Activated CD4-positive, alpha-beta memory T cell treated with anti-CD3 and anti-CD28 coated beads for 36 hours (primary cell): ENCODE measurements at places on chromosomes 2 and 18.

DNA sequence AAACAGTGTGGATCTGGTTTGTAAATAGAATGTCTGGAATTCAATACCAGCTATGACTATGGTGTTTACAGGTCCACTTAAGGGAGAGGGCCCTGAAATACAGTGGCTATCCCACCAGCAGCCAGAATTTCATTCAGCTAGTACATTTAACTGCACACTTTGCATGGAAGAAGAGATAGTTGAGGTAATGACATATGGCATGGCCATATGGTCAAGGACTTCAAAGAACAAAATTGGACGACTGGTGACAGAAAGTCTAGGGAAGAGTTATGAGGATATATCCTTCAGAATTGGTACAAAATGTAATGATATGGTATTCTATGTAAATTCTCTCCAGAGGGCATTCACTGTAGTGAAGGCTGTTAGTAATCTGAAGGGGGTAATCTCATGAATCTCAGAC, 105.0 kb downstream of the IKZF2 start:
- no peak for DNase-seq

- no peak for DNase-seq
These were observed 46.3 kb upstream of the DARS1 start for GRCh38 chr2:136031711-136032110.

GRCh38 chr18:47606526-47606925, 323.9 kb downstream of the SMAD2 start:
- DNase-seq = no peak

- DNase-seq = peak; percentile 27
These were observed 75.7 kb downstream of the TTC21B start for GRCh38 chr2:165877565-165878550.

GRCh38 chr2:133484106-133484505, 84.2 kb downstream of the NCKAP5 start:
- DNase-seq = no peak

- DNase-seq = no peak
These were observed 230.8 kb upstream of the CHAC2 start for GRCh38 chr2:53536583-53537361.

- DNase-seq = no peak
These were observed 33.3 kb upstream of the PAX3 start for GRCh38 chr2:222332116-222332515.

DNA sequence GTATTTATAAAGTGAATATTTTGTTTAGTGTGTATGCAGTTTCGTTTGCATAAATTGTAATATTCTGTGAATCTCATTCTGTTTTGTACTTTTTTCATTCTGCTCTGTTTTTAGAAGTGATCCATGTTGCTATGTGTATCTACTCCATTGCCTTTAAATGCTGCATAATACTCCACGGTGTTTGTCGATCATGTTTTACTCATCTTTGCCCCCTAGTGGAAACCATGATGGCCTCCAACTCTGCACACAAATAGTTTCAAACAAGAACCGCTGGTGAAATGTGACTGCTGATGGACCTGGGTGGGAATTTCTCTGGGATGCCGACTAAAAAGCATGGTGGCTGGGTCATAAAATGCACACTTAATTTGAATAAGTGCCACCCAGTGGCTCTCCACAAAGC, 32.0 kb upstream of the SKOR2 start:
- no peak for DNase-seq

DNA sequence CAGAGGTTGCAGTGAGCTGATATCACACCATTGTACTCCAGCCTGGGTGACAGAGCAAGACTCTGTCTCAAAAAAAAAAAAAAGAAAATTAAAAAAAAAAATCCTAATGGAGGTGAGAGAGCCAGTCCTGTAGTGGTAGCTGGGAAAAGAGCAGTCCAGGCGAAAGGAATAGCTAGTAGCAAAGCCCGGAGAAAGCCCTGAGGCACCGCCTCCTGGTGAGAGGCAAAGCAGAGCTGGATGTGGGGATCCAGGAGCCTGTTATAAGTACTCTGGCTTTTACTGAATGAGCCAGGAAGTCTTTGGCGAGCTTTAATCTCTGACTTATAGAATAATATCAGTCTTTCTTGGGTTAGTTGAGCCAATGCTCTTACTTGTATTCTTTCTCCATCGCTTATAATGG, 6.6 kb upstream of the KLHL23 start:
- no peak for DNase-seq

DNA sequence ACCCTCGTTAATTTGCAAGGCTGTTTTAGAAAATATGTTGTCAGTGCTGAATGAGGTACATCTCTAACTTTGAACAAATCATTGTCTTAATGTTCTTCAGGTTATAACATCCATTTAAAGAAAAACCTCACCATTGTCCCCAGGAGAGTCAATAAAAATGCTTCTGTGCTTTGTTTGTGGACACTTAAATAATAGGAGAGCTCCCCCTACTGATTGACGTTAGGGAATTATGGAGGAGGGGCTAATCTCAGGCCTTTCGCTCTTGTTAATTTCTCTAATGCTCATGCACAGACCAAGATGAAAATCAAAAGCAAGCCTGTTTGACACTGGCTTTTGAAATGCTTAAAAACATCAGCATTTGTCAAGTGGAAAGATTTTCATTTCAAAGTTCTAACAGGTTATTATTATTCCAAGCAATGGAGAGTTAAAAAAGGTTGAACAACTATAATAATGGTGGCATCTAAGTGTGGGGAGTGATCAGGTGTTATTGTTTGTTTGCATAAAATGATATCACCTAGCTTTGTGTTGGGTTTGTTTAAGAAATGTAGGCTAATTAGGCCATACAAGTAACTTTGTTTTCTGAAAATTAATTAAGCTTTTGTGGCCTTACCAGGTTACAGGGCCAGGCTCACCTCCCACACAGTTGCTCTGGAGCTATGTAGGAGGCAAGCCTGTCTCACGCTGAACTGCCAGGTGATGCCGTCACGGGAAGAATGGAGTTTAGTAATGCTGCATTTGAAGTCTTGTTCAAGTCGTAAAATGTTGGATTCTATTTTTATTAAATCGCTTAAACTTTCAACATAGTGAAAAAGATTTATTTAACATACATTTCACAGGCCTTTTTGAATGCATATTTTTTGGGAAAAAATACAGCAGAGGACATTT, 51.7 kb upstream of the SMIM21 start:
- DNase-seq = no peak

DNA sequence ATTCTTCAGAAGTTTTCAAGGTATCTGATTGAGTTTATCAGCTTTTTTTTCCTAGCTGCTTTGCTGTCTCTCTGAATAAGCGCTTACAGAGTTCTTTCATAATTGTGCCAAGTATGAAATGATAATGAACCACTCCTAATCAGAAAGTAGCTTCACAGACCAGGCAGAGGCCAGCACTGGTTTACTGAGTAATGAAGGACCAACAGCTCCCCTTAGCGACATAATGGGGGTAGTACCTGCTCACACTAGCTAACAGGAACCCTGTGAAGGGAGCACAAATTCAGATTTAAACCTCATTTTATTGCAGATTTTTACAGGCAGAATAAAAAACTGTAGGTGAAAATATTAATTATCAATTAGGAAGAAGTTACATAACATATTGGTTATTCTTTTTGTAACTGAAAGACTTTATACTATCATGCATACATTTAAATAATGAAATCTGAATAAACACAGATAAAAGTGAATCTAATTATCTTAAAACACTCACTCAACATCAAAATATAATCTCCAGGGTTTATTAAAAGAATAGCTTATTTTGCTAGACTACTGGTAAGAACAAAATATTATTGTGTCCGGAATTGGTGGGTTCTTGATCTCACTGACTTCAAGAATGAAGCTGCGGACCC, 53.7 kb upstream of the LRRC30 start:
- DNase-seq = peak; percentile 11

GRCh38 chr2:119873350-119874315, 113.9 kb downstream of the PTPN4 start:
- no peak for DNase-seq

DNA sequence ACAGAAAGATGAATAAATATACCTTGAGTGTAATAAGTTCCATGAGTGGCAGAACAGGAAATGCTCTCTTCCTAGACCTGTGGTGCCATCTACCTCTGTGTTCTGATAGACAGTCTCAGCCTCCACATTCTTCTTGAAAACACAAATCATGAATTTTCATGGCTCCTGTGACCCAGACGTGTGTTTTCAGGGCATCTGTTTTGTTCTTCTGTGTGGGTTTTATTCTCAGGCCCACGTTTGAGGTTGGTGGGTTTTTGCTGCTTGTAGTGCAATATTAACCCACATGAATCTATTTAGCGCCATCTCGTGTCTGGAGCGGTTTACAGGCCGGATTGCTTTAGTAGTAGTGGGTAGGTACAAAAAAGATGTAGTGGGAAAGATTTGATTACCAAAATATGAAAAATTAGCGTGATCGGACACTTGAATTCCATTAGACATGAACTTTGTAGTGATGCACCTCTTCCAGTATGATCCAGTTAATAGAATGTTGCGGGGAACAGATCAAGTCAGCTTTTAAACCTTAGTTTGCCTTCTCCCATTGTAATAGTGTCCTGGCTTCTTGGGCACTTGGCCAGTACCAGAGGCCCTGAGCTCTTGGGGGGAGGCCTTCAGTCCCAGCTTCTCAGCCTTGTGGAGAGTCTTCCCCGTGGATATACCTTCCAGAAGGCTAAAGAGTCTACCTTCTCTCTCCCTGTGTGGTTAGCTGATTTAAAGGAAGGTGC, 256.5 kb downstream of the TPGS2 start:
- peak; percentile 28 for DNase-seq

DNA sequence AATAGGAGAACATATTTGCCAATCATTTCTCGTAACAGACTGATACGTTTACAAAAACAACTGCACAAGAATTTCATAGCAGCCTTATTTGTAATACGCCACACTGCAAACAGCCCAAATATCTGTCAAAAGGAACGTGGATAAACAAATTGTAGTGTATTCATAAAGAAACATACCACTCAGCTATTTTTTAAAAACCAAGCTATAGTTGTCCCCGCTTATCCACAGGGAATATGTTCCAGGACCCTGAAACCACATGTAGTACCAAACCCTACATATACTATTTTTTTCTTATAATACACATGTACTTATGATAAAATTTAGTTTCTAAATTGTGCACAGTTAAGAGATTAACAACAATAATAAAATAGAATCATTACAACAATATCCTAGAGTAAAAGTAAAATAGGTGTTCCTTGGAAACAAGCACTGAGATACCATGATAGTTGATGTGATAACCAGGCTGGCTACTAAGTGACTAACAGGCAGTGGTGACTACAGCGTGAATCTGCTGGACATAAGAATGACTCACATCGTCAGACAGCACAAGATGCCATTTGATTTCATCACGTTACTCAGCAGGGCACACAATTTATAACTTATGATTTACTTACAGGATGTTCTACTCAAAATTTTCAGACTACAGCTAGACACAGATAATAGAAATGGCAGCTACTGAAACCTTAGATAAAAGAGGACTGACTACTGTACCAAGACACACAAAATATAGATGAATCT, 367.4 kb downstream of the NCKAP5 start:
- no peak for DNase-seq

DNA sequence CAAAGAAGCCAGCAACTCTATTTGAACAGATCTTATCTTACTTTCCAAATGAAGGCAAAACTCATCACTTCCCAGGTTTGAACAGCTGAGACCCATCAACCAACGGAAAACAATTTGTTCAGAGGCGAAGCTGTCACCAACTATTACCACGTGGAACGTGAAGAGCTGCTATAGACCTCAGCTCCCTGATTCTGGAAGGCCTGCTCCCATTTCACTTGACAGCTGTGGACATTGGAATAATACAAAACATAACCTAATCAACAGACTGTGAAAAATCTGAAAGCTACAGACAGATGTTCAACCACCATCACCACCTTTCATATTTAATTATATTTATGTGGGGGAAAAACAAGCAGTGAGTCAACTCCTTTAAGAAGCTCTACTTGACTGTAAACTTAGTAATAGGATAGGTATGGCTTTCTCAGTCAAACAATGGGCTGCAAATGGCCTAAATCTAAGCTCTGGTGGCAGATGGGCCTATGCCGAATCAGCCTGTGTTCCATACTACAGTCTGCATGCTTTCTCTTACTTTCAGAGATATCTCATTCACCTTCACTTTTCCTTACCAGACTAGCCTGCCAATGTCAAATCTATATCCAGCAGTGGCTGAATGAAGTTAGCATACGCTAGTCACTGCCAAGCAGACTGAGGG, 896.4 kb downstream of the TDRD15 start:
- DNase-seq = no peak

DNA sequence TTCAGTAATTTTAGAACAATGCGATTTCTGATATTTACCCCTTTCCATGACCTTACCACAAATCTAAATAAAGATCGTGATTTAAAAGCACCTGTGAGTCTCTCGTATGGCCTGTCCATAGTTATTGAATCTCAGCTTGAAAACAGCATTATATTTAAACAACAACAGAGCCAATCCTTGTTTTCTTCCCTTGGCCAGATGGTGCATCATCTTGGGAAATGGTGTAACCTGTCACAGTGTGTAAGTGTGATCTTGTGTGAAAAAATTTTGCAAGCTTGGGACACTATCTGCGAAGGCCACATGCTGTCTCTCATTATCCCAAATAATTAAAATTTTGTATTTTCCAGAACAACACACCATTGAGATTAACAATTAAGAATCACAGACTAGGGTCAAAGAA, 262.7 kb upstream of the SPHKAP start:
- no peak for DNase-seq

- peak; percentile 92 for DNase-seq
These were observed 9.5 kb downstream of the NFATC1 start for GRCh38 chr18:79405019-79405780.

DNA sequence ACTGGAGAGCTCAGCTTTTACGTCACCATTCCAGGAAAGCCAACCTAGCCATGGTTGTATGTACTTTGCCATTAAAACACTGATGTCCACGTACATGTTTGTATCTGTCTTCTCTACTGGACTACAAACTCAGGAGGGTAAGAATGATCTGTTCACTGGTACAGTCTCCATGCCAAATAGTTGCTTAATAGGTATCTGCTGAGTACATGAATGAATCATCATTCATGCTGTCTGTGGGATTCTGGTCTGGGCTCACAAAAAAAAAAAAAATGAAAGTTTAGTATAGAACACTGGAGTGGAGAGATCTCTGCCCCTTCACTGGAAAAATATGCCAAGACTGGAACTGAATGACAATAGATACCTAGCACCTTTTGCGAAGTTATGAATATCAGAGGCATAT, 102.6 kb upstream of the ITGA4 start:
- no peak for DNase-seq

- DNase-seq = no peak
These were observed 1096.6 kb downstream of the TSN start for GRCh38 chr2:122851972-122852531.

- no peak for DNase-seq
These were observed 1.6 kb upstream of the PLA2R1 start for GRCh38 chr2:160063879-160064612.

DNA sequence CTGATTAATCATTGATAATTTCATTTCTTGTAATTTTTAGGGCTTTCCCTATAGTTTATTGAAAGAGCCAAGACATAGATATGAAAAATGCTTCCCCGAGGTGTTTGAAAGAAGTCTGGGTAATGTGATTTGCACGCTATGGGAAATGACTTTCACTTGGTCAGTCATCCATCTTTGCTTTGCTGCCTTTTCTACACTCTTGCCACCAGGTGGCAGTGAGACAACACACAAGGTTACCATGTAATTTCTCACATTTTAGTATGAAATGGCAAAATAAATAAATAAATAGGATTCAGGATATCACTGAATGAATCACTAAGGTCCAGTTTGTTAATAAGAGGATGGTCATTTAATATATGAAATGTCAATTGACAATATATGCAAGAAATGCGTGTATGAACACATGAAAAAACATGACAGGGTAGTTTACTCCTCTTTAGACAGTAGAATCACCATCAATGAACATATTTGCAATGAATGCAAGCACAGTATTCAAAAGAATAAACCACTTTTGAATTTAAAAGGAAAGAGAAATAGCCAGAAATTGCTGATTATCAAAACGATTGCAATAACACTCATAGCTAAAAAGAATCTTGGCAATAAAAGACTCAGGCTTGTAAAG, 52.2 kb upstream of the KCNH7 start:
- DNase-seq = no peak
